Hindlimb muscle (tissue), 1 donor: ENCODE measurements at places on chromosomes 11 and 22.

GRCh38 chr11:81052344-81053158 lies 1611.7 kb upstream of the TENM4 start:
- DNase-seq: no peak

DNA sequence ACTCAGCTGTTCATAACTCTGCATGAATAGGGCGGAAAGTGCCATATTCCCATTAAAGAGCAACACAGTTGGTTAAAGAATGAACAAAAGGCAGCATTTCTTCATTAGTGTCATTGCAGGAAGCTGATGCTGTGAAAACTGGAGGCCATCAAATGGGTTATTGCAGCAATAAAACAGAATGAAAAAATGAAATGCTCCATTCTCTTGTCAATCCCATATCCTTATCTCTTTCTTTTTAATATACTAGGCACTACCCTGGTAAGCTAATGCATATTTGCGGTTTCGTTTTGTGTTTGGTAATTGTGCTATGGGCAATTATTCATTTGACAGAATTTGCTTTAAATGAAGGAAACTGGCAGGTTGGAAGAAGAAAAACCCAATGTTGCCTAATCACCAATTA lies 25.3 kb downstream of the C11orf71 start:
- DNase-seq: no peak

DNA sequence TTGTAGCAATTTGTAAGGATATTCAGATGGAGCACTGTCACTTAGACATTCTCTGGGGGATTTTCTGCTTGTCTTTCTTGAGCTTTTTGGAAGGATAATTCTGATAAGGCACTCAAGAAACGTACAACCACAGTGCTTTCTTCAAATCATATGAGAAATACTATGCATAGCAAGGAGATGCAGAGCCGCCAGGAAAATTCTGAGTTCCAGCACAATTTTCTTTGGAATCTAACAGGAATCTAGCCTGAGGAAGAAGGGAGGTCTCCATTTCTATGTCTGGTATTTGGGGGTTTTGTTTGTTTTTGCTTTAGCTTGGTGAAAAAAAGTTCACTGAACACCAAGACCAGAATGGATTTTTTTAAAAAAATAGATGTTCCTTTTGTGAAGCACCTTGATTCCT lies 9.9 kb downstream of the PRSS23 start:
- DNase-seq: no peak

- no peak for DNase-seq
Observed at GRCh38 chr22:45227645-45228400, 12.9 kb downstream of the KIAA0930 start.

DNA sequence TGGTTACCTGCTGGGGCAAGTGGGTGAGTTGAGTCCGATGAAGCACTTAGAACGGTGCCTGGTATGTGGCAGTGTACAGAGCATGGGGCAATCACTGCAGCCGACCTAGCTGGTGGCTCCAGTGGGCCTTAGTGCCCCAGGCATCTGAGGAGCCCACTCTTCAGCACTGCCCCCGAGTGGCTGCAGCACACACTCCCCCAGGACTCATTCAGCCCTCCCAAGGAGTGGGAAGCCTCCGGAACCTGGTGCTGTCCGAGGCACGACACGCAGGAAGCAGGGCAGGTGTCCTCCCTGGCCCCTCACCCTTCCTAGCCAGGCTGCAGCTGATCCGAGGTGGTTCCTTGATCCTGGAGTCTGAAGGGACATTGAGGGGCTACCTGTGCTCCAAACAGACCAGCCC lies 42.4 kb upstream of the PRODH start:
- no peak for DNase-seq

DNA sequence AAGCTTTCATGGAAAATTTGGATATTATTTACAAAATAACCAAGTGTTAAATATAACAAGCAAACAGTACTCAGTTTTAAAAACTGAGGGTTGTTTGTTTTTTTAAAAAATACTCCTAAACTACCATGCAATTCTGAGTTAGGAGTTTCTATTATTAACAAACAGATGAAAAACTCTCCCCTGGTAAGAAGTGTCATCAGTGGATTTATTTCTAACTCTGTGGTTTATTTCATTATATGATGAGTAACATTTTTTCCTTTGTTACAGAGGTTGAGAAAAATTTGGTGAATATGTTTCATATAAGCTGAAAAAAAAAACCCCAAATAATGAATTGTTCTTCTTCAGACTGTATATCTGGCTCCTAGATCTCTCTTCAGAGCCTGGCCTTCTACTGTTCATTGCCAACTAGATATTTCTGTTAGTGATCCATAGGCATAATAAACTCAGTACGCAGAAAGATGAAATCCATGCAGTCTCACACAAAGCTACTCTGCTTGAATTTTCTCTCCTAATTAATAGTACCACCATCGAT lies 29.4 kb upstream of the PDE3B start:
- DNase-seq: no peak

DNA sequence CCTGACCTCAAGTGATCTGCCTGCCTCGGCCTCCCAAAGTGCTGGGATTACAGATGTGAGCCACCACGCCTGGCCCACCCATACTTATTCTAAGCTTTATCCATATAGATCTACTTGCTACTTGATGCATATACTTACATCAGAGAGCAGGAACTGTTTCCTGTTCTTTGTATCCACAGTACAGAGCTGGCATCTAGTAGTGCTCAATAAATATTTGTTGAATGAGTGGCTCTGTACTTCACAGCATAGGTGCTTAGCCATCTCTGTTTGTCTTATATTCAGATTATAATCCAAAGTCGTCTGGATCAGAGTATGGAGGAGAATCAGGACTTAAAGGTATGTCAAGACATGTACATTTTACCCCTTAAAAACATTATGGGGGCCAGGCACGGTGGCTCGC lies 38.6 kb upstream of the DLAT start:
- no peak for DNase-seq

DNA sequence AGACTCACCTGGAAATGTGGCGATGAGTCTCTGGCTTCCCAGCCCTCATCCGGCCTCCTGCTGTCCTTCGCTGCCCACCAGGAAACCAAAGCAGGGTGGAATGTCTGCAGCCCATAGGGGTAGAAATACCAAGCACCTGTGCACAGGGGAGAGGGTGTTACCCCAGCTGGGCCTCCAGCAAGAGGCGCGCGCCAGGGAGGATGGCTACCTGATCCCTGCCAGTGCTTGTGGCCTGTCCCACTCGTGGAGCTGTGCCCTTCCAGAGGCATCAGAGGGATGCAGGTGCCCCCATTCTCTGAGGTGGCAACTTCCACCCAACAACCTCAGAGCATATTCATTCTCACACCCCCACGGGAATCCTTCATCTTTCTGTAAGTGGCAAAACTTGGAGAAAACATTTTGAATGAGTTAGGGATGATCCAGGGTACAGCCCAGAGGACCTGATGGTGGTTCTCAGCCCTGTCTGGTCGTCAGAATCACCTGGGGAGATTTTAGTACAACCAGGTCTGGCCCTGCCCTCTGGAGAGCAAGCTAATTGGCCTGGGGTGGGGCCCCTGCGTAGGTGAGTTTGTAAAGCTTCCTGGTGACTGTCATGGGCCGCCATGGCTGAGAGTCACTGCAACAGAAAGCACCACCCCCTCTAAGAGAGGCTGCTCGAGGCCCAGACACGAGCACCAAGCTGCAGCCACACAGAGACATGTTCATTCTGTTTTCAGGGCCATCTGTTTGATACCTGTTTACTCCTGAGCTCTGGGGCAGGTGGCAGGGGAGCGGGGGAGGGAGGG lies 9.9 kb downstream of the SUN2 start:
- DNase-seq: no peak

- DNase-seq: no peak
Observed at GRCh38 chr11:69893631-69894030, 74.4 kb upstream of the FGF3 start.

GRCh38 chr11:132184079-132184478 lies 813.7 kb downstream of the NTM start:
- no peak for DNase-seq

GRCh38 chr11:127461241-127462064 lies 460.9 kb upstream of the KIRREL3 start:
- DNase-seq: no peak

- no peak for DNase-seq
Observed at GRCh38 chr22:35554297-35554845, 13.7 kb downstream of the RASD2 start.

DNA sequence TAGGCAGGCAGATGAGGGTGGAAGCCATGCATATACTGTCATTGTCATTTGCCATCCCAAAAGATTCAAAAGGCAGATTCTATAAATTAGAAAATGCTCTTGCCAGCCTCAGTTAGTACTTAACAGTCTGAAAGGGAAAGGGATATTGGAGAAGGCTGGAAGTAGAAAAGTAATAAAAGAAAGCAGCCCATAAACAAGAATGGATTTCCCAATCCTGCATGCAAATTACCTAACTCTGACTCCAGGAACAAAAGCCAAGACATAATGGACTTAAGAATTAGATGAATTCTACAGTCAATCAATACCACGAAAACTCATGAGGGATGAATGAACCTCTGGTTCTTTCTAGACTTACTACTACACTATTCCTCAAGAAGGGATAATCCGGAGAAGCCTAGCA lies 5.9 kb downstream of the PAK1 start:
- DNase-seq: no peak

- no peak for DNase-seq
Observed at GRCh38 chr11:106001304-106002012, 20.6 kb downstream of the MSANTD4 start.

DNA sequence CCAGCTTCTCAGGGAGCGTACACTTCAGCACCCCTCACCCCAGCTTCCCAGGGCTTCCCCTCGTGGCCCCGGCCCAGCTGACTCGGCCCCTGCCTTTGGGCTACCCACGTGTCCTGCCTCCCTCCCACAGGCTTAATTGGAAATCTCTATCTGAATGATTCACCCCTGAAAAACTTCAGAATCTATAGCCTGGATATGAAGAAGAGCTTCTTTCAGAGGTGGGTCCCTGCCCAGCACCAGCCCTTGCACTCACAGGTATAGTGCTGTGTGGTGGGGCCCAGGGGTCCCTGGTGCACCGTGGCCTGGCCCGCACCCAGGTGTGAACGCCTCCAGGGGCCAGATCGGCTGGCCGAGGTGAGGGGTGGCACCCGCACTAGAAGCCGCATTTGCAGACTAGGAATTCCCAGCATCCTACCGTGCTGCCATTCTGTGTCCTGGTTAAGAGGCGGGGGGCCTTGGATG lies 38.4 kb downstream of the B3GAT1 start:
- no peak for DNase-seq

DNA sequence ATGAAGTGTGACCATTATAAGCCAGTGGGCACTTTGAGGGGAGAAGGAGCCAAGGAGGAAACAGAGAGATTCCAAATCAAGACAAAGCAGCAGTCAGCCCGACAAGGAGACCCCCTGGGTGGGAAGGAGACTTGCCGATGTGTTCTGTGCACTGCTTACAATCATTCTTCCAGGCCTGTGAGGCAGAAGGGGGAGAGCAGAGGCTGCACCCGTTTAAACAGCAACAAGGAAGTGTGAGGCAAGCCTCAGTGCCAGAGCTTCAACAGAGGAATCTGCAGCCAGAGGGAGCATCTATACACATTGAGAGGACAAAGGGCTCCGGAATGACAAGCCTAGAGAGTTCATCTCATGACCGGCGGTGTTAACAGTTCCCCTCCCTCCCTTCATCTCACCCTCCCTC lies 121.1 kb downstream of the NXPE2 start:
- no peak for DNase-seq

- no peak for DNase-seq
Observed at GRCh38 chr22:31097941-31098631, 9.3 kb downstream of the SELENOM start.

GRCh38 chr11:3904228-3904627 lies 48.8 kb downstream of the STIM1 start:
- DNase-seq: no peak

GRCh38 chr11:76152741-76153570 lies 53.3 kb downstream of the WNT11 start:
- no peak for DNase-seq

DNA sequence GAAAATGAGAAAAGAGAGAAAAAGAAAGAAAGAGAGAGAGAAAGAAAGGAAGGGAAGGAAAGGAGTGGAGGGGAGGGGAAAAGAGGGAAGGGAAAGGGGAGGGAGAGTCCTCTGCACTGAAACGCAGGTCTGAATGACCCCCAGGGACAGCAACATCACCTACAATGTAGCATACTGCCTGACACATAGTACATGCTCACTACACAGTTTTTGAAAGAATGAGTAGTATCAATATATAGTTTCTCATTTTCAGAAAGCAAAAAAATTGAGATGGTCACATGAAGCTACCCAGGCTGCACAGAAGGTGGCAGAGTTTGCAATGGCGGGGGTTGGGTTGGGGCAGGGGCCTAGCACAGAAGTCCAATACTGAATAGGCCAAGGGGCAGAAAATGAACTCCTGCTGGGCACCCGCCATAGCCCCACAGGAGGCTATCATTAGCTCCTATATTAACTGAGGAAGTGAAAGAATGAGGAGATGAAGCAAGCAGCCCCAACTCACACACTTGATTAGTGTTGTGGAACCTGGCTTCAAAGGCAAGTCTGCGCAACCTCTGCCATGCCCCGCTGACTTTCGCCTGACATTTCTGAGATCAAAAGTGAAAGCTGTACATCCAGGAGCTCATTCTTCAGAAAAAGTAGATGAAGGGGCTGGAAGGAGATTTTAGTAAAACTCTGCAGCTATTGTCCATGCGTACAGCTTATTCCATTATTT lies 241.2 kb upstream of the SYN3 start:
- no peak for DNase-seq

DNA sequence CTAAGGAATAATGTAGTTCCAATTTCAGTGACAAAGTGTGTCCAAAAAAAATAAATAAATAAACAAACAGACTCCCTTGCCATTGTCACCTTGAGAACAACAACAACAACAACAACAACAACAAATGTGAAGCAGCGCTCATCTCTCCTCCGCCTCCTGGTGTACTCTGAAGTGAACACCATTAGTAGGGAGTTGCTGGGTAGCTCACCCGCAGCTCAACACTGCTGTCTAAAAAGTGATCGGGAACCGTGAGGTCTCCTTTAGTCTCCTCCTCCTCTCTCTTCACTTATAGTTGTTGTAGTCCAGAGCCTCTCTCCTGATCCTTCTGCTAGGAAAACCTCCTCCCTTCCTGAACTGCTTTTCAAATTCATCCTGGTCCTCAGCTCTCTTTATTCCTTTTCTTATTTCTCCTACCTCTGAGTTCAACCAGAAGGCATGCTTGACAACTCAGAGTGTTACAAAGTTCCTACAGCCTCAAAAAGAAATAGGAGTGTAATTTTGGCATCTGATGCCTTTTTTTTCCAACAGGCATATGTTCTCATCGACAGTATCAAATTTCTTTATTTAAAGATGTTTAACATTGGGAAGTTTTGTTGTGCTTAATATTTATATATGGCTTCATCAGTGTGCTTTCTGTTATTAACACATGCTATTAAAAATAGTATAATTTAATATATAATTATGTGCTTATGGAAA lies 215.1 kb downstream of the PGR start:
- DNase-seq: no peak
